BE2C (cell line): ENCODE measurements at places on chromosomes 11 and 22.
A peak's percentile ranks its signal among the peaks of the same experiment; 100 is the strongest.

GRCh38 chr22:48888466-48889208 lies 939.0 kb downstream of the BRD1 start:
- no peak for DNase-seq

GRCh38 chr11:130220311-130221035 lies 60.9 kb downstream of the ST14 start:
- DNase-seq, result no peak

- DNase-seq, result no peak
Measured at GRCh38 chr11:2271077-2271326, 614 bp upstream of the ASCL2 start.

DNA sequence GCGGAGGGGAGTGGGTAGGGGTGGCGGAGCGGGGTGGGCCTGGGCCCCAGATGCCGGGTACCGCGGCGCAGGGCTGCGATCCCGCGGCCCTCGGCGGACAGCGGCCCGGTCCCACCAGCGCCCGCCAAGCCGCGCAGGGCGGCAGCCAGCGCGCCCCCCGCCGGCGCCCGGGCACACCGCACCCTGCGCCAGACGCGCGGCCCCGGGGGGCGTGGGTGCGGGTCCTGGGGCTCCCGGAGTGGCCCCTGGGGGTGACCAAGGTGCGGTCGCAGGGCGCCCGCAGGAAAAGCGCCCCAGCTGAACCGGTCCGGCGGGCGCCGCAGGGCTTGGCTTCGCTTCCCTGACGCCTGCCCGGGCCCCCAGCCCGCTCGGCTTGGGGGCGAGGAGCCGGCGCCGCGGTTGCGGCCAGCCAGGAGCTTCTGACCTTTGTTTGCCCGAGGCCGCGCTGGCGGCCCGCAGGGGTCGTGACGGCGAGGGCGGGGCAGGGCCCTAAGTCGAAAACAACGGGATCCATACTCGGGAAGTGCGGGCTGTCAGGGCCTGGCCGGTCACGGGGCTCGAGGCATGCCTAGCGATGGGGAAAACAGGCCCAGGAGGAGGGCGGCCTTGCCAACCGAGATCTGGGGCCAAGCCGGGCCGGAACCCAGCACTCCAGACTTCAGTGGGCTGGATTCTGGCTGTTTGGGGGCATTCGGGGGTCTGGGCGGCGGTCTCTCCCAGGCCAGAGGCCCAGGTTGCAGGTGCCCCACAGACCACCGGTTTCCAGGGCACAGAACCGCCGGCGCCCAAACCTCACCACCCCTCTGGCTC lies 581 bp upstream of the AP5B1 start:
- peak; percentile 52 for DNase-seq

- DNase-seq, result no peak
Measured at GRCh38 chr11:23644443-23644842, 784.2 kb upstream of the CCDC179 start.

DNA sequence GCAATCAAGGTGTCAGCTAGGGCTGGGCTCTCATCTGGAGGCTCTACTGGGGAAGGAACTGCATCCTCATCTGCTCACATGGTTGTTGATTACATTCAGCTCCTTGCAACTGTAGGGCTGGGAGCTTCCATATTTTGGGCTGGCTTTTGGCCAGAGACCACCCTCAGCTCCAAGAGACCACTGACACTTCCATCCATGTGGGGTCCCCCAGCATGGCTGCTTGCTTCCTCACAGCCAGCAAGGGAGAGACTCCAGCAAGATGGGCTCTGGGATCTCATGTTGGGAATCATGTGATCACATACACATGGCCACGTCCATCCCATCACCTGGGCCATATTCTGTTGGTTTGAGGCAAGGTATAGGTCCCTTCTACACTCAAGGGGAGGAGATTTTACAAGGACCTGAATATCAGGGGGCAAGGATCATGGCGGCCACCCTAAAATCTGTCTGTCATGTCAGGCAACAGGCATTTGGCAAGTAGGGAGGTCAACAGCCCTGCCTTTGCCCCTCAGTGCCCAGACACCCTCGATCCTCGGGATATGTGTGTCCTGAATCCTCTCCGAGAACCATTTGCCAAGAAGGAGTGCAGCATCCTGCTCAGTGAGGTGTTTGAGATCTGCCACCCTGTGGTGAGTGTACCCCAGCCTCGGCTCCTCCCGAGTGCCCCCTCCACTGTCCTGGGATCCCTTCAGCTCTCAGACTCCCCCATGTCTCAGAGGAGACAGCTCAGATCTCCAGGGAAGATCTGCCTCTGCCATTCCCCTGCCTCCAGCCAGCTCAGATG lies 48.7 kb downstream of the OTOG start:
- no peak for DNase-seq

DNA sequence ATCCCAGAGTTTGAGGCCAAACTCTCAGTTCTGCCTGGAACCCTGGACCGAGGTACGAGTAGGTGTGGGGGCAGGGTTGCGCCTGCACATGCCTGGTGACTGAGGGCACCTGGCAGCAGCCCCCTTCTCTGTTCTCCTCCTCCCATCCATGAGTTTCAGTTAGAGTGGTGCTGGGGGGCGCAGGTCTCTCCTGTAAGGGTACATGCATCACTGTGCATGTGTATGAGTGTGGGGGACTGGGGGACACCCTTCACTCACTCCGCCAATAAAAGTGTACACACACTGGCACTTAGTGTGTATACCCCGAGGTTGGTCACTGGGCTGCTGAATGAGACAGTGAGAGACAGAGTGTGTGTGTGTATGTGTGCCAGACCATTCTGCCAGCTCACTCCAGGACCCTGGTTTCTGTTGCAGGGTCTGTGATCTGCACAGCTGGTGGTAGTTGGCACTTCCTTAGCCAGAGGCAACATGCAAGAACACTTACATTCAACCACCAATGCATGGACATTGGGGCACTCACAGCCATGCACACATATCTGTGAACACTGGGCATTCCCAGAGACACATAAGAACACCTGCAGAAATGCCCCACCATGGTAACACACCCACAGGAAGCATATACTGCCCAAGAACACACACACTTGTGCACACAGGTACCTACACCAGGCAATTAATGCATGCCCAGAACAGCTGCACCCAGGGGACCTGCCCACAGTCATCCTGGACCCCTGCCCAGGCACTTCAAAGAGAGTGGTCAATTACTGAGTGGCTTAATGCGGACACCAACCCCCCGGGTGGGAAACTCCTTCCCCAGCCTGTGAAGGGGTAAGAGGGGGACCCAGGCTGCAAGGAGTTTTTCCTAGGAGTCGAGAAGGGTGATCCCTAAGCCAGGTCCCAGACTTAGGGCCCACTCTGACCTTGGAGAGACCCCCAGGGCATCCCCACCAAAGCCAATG lies 1.2 kb upstream of the NRXN2 start:
- no peak for DNase-seq

- DNase-seq, result no peak
Measured at GRCh38 chr22:44658311-44658953, 43.6 kb upstream of the PRR5 start.
